ENCODE measurements at places on chromosomes 6 and 20.

- no peak for DNase-seq
These were observed 381.6 kb downstream of the LAMA2 start for GRCh38 chr6:129264480-129265045.

- no peak for DNase-seq
These were observed 16.3 kb downstream of the PKIG start for GRCh38 chr20:44598423-44599305.

- DNase-seq = no peak
These were observed 66.0 kb upstream of the STX16 start for GRCh38 chr20:58584881-58585752.

DNA sequence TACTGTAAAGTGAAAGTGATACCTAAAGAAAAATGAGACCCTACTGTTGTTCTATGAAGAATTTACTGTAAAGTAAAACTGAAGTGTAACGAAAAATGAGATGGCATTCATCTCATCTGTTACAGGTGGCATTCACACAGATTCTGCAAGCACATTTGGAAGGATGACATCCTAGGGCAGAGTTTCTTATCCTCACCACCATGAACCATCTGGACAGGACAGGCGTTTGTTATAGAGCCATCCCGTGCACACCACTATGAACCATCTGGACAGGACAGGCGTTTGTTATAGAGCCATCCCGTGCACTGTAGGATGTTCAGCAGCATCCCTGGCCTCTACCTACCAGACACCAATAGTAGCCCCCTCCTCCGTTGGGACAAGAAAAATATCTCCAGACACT, 294.8 kb downstream of the GMDS start:
- DNase-seq = no peak

- DNase-seq = peak; percentile 90
These were observed at the start of the genes PCED1A and VPS16 for GRCh38 chr20:2840138-2840966. TSS of gene PCED1A (minus strand) at chr20:2840655. CDS start at chr20:2839912, 743 bp downstream. TSS of gene VPS16 (plus strand) at chr20:2840745. CDS start at chr20:2840775, 30 bp downstream.

DNA sequence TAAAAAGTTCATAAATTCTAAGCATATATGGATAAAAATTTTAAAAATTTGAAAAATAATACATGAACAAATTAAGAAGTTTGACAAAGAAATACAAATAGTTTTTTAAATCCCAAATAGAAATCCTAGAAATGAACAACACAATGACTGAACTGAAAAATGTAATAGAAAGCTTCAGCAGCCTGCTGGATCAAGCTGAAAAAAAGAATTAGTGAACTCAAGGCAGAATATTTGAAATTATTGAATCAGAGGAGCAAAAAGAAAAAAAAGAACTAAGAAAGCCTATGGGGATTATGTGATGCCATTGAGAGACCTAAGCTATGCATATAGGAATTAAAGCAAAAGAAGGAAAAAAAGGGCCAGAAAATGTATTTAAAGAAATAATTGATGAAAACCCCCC, 39.9 kb upstream of the TFB1M start:
- DNase-seq = no peak

- DNase-seq = no peak
These were observed 91.8 kb downstream of the ASXL1 start for GRCh38 chr20:32449890-32450401.

Data from CD4-positive, alpha-beta T cell treated with Interleukin-12 subunit alpha and Interleukin-12 subunit beta, for 1 hour (primary cell).